Prostate gland (tissue), 2 donors: ENCODE measurements at places on chromosomes 13 and 19. TPM values are rescaled to one million over a fixed set of nuclear protein-coding genes. Genes with fewer than 3 reads are reported as not detected.

- DNase-seq, result no peak
These were observed 588 bp downstream of the DNASE2 start for GRCh38 chr19:12880551-12881171.

ZNF223 gene
- total RNA-seq, result 10.6 TPM

GRCh38 chr19:56710437-56710836 lies 38.9 kb upstream of the ZNF835 start:
- DNase-seq, result no peak

ERVV-1 gene
- total RNA-seq, result not detected

IGFL1 gene
- total RNA-seq, result 4.8 TPM

DNA sequence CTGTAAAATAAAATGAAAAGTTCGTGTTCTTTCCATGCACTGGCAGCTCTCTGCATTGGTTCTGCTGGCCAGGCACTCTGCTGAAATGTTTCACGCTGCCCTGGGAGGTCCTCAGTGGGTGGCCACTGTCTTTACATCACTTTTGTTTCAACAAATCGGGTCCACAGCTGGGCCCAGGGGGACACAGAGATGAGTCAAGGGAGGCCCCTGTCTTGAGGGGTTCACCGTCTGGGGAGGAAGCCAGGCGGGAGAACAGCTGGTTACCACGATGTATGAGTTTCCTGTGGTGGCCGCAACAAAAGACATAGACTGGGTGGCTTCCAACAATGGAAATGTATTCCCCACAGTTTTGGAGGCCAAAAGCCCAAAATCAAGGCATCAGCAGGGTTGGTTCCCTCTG lies 5.1 kb upstream of the KLF2 start:
- no peak for DNase-seq

PSG3 gene
- not detected for total RNA-seq

- no peak for DNase-seq
These were observed 360.6 kb downstream of the TDRD3 start for GRCh38 chr13:60757501-60758215.

DNA sequence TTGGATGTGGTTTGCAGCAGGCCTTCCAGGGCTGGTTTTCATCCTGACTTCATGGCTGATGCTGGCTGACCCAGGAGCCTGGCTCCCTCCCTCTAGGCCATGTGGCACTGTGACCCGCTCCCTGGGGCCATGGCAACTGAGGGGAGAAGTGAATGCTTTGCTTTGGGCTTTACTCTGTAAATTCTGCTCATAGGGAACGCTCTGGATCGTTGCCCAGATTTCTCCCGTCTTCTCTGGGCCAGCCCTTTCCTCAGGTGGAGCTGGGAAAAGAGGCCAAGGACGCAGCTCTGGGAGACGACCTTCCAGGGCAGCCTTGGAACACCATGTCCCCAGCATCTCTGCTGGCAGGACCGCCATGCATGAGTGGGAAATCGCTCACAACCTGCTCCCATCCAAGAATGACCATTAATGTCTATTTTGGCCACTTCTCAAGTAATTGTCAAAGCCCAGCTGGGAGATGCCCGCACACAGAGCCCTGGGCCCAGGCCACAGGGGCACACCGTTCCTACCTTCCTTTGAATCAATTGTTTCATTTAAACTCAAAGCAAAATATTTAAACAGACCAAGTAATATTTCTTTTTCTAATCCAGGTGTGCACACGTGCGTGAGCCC lies 321.8 kb downstream of the TEX29 start:
- DNase-seq, result no peak
